ENCODE measurements at places on chromosomes 11 and 22.

GRCh38 chr11:102464859-102465500, 12.4 kb upstream of the TMEM123 start:
- DNase-seq, result no peak

- no peak for DNase-seq
Measured at GRCh38 chr11:2466069-2466801, 21.4 kb downstream of the KCNQ1 start.

GRCh38 chr22:50676661-50677492, 4.3 kb downstream of the SHANK3 start:
- no peak for DNase-seq

GRCh38 chr11:117295438-117296137, 4.4 kb downstream of the BACE1-AS start:
- DNase-seq, result no peak

DNA sequence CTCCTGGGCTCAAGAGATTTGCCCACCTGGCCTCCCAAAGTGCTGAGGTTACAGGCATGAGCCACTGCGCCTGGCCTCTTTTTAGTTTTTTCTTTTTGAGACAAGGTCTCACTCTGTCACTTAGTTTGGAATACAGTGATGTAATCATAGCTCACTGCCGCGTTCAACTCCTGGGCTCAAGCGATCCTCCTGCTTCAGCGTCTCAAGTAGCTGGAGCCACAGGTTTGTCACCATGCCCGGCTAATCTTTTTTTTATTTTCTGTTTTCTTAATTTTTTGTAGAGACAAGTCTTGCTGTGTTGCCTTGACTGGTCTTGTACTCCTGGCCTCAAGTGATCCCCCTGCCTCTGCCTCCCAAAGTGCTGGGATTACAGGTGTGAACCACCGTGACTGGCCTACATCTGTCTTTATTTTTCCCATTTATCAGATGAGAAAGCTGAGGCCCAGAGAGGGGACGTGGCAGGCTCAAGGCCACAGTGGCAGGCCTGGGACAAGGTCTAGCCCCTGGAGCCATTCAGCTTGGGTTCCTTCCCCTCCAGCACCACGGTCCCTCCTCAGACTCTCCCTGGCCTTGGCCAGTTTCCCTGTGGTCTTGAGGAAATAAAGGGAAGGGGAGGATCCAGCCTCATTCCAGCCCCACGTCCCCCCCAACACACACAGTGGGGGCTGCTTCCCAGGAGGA, 2.8 kb upstream of the KDELR3 start:
- DNase-seq, result no peak

- DNase-seq, result no peak
Measured at GRCh38 chr11:22521226-22521625, 104.4 kb downstream of the FANCF start.

- peak; percentile 46 for DNase-seq
Measured at GRCh38 chr11:108592591-108593213, 866 bp downstream of the EXPH5 start.

DNA sequence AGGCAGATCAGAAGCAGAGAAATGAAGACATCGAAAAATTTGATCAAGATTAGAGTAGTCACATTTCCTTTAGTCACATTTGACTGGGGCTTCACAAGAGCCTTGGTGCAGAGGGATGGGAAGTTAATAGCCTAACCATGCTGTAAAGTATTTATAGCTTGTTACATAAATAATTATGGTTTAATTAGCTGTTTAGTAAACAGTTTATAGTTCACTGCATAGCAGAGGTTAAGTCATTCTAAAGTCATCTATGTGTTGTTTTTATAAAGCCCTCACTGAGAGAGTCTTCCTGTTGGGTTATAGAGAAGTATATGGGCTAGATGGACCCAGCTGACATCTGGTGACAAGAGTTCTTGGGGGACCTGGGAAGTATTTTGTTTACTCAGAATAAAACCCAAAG, 47.1 kb downstream of the INSC start:
- no peak for DNase-seq

DNA sequence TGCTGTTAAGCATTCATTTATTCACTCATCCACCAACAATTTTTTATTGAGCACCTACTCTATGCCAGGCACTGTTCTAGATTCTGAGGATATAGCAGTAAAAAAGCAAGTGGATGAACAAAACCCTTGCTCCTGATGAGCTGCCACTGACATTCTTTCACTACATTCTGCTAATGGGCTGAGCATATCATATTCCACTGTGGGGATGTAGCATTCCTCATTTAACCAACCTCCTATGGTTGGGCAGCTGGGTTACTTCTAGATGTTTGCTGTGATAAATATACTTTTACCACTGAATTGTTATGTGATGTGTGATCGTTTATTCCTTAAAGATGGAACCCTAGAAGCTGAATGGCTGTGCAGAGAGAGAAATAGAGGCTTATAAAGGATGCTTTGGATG, 176.9 kb downstream of the MN1 start:
- no peak for DNase-seq

All from NCI-H345 (cell line).